ENCODE measurements at places on chromosomes 7 and 10.
A peak's percentile ranks its signal among the peaks of the same experiment; 100 is the strongest.

GRCh38 chr10:128178302-128178958, 52.2 kb upstream of the MKI67 start:
- DNase-seq, result no peak

DNA sequence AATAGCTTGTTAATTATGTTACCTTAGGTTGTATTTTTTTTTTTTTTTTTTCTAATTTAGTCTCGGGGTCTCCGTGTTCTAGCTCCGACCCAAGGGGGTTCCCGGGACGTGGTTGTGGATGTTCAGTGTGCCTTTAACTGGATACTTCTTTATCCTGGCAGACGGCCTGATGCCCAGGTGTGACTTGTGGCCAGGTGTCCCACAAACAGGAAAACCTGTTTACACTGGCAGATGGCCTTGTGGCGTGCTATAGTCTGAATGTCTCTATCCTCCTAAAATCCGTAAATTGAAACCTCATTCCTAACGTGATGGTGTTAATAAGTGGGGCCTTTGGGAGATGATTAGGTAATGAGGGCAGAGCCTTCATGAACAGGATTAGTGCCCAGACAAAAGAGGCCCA, 546.4 kb upstream of the C7orf33 start:
- DNase-seq, result no peak

DNA sequence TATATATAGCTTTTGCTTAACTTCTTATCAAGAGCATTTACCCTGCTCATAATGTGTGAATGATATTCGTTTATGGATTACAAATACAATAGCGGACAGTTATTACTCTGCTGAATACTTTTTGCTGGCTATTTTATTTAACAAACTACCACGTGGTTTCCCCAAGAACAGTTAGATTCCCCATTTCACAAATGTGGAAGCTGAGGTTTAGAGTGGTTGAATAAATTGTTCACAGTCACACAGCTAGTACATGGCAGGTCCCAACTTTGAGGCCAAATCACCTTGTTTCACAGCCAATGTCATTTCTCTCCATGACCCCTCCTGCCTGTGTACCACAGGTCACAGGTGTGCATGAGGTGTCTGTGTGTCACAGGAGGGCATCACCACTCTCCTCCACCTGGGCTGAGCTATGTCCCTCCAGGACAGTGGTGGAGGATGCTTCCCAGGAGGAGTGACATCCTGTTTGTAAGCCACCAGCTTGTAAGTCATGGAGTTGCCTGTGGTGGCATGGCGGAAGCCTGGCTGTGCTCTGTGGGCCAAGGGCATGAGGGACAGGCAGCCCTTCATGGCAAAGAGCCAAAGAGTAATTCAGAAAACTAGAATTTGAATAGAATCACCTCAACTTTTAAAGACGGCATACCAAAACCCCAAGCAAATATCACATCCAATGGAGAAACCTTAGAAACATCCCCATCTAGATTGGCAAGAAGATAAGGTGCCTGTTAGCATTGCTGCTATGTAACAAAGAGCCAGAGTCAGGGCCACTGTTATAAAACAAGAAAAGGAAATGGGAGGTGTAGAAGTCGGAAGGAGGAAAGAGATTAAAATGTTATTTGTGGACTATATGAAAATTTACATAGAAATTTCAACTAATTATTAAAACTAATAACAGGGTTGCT, 51.9 kb downstream of the AOC1 start:
- DNase-seq, result no peak

GRCh38 chr10:88880282-88881076, 434 bp downstream of the STAMBPL1 start:
- DNase-seq, result peak; percentile 73

DNA sequence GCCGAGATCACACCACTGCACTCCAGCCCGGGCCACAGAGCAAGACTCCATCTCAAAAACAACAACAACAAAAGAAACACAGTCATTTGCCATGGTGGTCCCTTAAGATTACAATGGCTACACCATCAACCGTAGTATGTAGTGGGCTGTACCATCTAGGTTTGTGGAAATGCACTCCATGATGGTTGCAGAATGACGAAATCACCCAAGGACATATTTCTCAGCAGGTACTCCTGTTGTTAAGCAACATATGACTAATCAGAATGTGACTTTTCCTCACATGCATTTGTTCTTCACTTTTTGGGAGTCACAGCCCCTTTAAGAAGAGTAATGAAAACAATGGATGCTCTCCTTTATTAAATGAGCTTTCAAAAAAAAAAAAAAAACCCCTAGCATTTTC, 11.0 kb downstream of the SVIL start:
- no peak for DNase-seq

DNA sequence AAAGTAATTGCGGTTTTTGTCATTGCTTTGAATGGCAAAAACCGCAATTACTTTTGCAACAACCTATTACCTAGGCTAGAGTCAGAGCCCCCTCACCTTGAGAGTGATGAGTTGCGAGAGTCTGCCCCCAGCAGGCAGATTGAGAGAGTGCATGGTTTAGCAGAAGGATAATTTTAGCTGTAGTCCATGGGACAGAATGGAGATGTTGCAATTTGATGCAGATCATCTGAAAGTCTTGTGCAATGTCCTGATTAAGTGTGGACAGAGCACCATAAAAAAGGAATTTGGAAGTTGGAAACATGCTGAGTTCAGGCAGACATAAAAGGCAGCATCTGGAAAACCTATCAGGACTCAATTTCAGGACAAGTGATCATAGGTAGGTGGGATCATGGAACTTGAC, 48.7 kb downstream of the GPR141 start:
- peak; percentile 72 for DNase-seq

- DNase-seq, result peak; percentile 34
Measured at GRCh38 chr10:51244748-51245490, 170.6 kb downstream of the PRKG1 start.

- no peak for DNase-seq
Measured at GRCh38 chr7:137850571-137850970, 3.8 kb upstream of the DGKI start.

- DNase-seq, result no peak
Measured at GRCh38 chr7:120421151-120421651, 148.2 kb downstream of the KCND2 start.

- DNase-seq, result no peak
Measured at GRCh38 chr7:77254429-77254828, 54.8 kb upstream of the FGL2 start.

- DNase-seq, result no peak
Measured at GRCh38 chr7:30139836-30140384, 5.1 kb downstream of the MTURN start.

- DNase-seq, result no peak
Measured at GRCh38 chr7:81460250-81461045, 309.4 kb downstream of the HGF start.

DNA sequence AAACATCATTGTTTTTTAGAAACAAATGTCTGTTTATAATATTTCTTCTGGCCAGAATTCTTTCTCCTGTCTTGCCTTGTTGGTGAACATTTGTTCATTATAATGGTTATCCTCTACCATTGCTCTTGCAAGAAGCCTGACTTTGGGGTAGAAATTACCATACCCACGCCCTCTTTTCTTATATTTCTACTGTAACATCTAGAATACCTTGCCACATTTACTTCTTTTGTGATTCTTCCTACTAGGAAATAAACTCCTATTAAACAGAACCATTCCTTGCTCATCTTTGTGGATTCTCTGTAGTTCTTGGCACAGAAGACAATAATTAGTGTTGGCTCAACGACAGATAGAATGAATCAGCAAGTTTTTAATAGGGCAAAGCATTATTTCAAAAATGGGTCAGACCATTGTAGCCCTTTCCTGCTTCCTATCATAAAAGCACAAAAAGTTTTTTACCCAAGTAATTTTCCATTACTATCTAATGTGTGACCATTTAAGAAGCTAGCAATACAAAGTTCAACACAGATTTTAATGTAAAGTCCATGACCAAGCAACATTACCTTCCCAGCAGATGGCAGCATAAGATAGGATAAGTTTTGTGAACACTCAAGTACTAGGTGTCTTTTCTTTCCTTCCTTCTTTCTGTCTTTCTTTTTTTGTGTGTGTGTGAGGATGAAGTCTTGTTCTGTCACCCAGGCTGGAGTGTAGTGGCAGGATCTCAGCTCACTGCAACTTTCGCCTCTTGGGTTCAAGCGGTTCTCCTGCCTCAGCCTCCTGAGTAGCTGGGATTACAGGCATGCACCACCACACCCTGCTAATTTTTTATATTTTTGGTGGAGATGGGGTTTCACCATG, 270.4 kb downstream of the HGF start:
- peak; percentile 94 for DNase-seq

DNA sequence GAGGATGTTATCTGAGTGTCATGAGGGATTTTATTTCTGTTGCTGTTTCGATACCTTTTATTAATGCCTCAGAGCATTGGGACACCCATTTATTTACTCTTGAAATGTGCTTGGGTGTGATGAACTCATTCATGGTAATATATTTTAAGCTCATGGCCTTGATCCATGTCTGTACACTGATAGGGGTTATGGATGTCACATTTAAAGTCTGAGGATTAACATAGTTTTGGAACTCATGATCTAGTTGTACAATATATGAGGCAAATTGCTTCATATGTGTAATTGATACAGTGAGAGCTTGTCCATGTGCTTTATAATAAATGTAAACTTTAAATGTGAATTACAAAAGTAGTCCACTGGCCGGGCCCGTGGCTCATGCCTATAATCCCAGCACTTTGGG, 23.0 kb upstream of the ZRANB1 start:
- no peak for DNase-seq

DNA sequence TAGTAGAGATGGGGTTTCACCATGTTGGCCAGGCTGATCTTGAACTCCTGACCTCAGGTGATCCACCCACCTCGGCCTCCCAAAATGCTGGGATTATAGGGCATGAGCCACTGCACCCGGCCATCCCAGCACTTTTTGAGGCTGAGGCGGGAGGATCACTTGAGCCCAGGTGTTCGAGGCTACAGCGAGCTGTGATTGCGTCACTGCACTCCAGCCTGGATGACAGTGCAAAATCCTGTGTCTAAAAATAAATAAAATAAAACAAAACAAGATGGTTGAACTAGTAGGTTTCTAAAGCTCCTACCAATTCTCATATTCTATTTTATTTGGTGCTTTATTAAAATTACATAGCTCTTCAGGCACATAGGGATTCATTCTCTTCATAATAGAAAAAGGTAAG, 890.3 kb upstream of the AUTS2 start:
- no peak for DNase-seq

DNA sequence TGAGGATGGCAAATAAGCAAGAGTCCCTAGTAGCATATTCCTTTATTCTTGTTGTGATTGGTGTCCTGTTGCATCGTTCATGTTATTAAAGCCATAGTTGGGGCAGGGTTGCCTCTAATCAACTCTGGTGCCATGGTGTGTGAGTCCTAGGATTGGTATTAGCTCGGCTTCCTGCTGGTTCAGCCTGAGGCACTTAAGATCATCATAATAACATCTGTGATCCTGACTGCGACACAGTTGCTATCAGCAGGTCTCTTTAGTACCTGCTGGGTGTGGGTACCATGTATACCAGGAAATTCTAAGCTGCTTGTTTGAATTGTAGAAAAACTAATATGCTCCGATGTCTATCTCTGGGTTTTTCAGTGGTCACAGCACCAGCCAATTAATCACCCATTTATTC, 1.6 kb downstream of the WEE2 start:
- no peak for DNase-seq

DNA sequence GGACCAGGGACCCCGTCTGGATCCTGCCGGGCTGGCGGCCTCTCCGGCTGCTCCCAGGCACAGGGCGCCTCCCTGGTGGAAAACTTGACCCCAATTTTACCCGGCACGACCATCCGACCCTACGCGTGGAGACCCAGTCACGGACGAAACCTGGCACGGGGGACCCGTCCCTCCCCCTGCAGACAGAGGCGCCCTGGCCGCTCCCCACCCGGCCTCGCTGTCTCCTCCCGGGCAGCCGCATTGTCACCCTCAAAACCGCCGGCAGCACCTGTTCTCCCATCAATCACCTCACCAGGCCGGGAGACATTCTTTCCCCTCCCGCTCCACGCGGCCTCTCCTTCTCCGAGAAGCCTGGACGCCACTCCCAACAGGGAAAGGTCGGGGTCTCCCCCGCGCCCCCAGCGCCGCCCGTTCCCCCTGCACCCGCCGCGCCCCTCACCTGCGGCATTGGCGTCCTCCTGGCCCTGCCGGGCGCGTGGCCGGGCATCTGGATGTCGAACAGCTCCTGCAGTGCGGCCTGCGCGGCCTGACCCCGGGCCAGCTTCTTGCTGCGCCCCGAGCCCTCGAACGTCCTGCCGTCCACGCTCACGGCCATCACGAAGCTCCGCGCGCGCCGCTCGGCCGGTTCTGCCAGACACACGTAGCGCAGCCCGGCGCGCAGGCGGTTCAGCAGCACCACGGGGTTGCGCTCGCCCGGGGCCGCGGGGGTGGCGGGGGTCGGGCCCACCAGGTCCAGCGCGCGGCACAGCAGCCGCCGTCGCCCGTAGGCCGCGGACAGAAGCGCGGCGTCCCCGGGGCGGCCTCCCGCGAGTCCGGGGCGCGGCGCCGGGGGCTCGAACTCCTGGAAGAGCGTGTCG, 306.6 kb downstream of the WDR37 start:
- no peak for DNase-seq

GRCh38 chr7:157337316-157338149, 729 bp downstream of the DNAJB6 start:
- peak; percentile 43 for DNase-seq

GRCh38 chr10:27319752-27320431, 79.3 kb upstream of the ACBD5 start:
- DNase-seq, result peak; percentile 49

GRCh38 chr10:17196573-17196972, 4.9 kb downstream of the TRDMT1 start:
- DNase-seq, result no peak

DNA sequence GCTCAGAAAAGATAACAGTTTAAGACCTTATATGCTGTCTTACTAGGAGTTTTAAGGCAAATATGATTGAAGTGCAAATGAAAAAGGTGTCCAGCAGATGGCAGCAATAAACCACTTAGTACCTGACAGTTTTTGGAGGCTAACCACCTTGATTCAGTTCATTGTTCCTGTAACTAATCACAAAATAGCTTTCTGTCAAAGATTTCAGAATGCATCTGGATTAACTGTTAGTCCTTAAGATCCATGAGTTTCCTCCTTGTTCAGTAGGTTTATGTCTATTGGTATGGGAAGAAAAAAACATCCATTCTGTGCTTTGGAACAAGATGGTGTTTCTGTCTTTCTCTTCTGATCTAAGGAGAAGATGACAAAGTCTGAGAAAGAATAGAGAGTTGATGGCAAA, 46.6 kb downstream of the CCSER2 start:
- DNase-seq, result peak; percentile 72

GRCh38 chr7:123725586-123726171, 23.1 kb downstream of the WASL start:
- no peak for DNase-seq

GRCh38 chr7:81110673-81111072, 191.8 kb upstream of the SEMA3C start:
- DNase-seq, result no peak

DNA sequence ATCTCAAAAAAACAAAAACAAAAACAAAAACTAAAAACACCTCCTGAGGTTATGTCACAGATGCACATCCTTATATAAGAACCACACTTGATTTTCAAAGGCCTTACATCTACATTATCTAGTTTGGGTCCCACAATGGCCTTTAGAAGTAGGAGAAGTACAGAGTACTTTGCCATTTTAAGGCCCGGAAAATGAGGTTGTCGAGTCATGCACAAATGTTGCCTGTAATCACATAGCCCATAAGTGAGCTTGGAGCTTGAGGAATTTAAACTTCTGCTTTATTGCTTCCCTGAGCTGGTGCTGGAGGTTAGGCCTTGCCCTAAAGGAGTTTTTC, 9.7 kb upstream of the MKRN1 start:
- no peak for DNase-seq
